ENCODE measurements at places on chromosomes 3 and 15. TPM values are rescaled to one million over a fixed set of nuclear protein-coding genes. Genes with fewer than 3 reads are reported as not detected.

The MYLK gene
- total RNA-seq = 22.5 TPM

The TRIM42 gene
- not detected for total RNA-seq

The ZNF197 gene
- total RNA-seq = 9.8 TPM

The LRRIQ4 gene
- 0.19 TPM for total RNA-seq

The ADAMTS7 gene
- total RNA-seq = 40.9 TPM

The MOBP gene
- total RNA-seq = 0.19 TPM

The SLC28A1 gene
- total RNA-seq = not detected

The GMPPB gene
- 40.0 TPM for total RNA-seq
